Activated T-helper 2 cell treated with anti-CD3 and anti-CD28 coated beads, Interferon-gamma antibody, Interleukin-2, Interleukin-4, amounts not matched to agents 10 μg/mL and 5 μg/mL and 100 μg/mL, durations not matched to agents 14 hours and 24 hours and 36 hours (primary cell): ENCODE measurements at places on chromosomes 5 and 9.
A peak's percentile ranks its signal among the peaks of the same experiment; 100 is the strongest.

DNA sequence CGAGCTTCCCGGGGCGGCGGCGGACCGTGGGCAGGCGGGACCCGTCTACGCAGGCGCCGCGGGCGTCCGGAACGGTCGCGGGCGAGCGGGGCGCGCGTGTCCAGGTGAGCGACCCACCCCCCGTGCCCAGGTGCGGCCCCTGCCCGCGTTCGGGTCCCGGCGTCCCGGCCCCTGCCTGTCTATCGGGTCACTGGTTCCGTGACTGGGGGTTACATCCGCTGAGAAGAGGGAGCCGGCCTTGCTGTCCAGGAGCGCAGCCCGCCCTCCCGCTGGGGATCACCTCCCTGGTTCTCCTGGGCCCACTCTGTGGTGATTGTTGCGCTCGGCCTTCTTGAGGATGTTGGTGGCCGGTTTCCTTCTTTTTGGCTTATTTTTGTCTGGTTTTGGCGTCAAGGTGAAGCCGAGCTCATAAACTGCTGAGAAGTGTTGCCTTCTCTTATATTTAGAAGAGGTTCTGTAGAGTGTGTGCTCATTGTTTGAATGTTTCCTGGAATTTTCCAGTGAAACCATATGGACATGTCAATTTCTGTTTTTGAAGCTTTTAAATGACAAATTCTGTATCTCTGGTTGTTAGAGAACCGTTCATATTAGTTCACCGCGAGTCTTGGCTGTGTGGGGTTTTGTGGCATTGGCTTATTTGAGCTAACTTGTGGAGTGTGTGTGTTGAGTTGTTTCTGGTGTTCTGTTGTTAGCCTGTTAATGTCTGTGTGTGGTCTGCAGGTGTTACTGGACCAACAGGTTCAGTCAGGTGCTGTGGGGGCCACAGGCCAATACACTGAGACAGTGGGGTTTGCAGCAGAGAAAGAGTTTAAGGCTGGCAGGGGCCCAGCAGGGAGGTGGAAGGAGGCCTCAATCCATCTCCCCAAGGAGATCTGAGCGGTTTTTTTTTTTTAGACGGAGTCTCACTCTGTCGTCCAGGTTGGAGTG, 621 bp downstream of the CEP72 start:
- no peaks in the 10 kb centered on the region for H3K27me3 ChIP-seq
- peak overlapping the region; percentile 88 for H3K27ac ChIP-seq
- H3K36me3 ChIP-seq, result peaks cover 40% of the 10 kb centered on the region
- DNase-seq, result no peak
- H3K4me1 ChIP-seq, result peaks cover 34% of the 10 kb centered on the region

DNA sequence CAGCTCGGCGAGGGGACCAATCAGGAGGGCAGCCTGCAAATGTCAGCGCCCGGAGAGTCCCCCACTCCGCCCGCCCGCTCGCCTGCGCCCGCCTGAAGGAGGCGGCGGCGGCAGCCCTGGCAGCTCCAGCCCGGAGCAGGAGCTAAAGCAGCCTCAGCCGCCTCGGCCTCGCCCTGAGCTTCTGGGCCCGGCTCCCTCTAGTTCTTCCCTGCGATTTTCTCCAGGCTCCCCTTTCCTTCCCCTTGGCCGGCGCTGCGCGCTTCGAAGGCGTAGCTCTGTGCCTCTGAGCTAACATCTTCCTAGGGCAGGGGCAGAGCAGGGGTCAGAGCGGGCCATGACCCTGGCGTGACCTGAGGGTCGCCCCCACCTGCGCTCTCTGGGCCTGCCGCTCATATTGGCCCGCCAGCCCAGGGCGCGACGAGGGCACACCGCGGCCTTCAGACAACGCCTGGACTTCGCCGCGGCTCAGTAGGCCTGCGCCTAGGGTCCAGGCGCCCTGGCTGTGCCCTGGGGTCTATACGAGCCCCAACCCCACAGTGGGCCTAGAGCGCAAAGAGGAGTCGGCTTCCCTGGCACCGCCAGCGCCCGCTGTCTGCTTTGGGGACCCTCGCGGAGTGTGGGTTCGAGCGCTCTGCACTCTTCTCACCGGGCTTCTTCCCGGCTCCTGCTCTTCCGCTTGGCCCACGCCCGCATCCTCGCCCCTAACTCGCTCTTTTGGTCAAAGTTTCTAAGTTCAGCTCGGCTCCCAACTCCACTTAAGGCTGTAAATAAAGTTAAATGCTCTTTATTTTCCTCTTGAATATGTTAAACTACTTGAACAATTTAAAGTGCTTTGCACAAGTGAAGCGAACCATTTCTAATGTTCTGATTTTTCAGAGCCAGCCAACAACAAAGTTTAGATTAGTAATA, 504 bp upstream of the OTP start:
- peaks cover 73% of the 10 kb centered on the region for H3K27me3 ChIP-seq
- no peak overlapping the region for H3K4me3 ChIP-seq
- peaks cover 12% of the 10 kb centered on the region for H3K4me1 ChIP-seq
- H3K36me3 ChIP-seq, result peaks cover 5% of the 10 kb centered on the region
- DNase-seq, result no peak
- no peak overlapping the region for H3K27ac ChIP-seq

- DNase-seq, result no peak
- no peaks in the 10 kb centered on the region for H3K27me3 ChIP-seq
- no peaks in the 10 kb centered on the region for H3K36me3 ChIP-seq
- H3K4me1 ChIP-seq, result no peaks in the 10 kb centered on the region
Measured at GRCh38 chr5:137350791-137351190, 148.3 kb downstream of the SPOCK1 start.

- H3K36me3 ChIP-seq, result no peaks in the 10 kb centered on the region
- H3K4me1 ChIP-seq, result no peaks in the 10 kb centered on the region
- no peak overlapping the region for H3K4me3 ChIP-seq
- H3K27me3 ChIP-seq, result no peaks in the 10 kb centered on the region
- no peak for DNase-seq
Measured at GRCh38 chr9:104177003-104177611, 83.0 kb downstream of the SMC2 start.

DNA sequence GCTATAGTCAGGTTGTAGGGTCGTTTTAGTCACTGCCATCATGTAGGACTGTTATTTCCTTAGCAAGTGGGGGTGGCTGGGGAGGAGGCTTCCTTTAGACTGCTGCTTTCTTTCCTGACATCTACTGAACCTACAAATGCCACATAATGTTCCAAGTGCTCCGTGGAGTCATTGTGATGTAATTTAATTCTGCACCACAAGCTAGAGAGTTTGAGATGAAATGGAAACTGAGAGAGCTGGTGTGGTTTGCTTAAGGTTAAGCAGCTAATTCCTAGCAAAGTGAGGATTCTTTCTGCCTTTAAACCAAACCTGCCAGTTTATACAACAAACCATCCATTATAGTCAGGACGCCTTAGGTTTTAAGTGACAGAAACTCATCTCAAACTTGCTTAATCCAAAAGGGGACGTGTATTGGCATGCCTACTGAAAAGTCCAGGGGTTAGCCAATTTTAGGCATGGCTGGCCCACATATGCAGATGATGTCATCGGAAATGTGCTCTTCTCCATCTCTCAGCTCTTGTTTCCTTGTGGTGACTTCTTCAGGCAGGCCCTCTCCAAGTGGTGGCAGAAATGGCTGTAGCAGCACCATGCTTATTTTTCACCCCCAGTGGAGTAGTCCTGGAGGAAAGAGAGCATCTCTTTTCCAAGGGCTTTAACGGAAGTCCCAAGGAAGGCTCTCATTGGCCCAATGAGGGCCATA, 30.5 kb downstream of the ZNF618 start:
- no peaks in the 10 kb centered on the region for H3K4me1 ChIP-seq
- DNase-seq, result no peak
- H3K27me3 ChIP-seq, result peaks cover 12% of the 10 kb centered on the region
- H3K4me3 ChIP-seq, result no peak overlapping the region
- no peaks in the 10 kb centered on the region for H3K36me3 ChIP-seq

- no peak for DNase-seq
- H3K27ac ChIP-seq, result no peak overlapping the region
- H3K4me1 ChIP-seq, result no peaks in the 10 kb centered on the region
- H3K27me3 ChIP-seq, result peaks cover 11% of the 10 kb centered on the region
- H3K4me3 ChIP-seq, result no peak overlapping the region
Measured at GRCh38 chr5:102411-103043, 10.6 kb downstream of the PLEKHG4B start.

GRCh38 chr5:74040811-74041491, 415.0 kb downstream of the ARHGEF28 start:
- H3K4me1 ChIP-seq, result no peaks in the 10 kb centered on the region
- H3K4me3 ChIP-seq, result no peak overlapping the region

DNA sequence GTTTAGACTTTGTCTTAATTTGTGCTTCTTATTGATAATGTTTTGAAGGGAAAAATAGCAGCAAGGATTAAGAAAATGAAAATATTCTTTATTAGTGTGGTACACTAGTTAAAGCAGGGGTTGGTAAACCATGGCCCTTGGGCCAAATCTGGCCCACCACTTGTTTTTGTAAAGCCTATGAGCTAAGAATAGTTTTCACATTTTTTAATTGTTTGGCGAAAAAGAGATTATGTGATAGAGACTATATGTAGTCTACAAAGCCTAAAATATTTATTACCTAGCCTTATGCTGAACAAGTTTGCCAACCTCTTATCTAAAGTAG, 57.2 kb downstream of the KCNN2 start:
- H3K4me1 ChIP-seq, result no peaks in the 10 kb centered on the region
- no peaks in the 10 kb centered on the region for H3K27me3 ChIP-seq
- H3K36me3 ChIP-seq, result no peaks in the 10 kb centered on the region
- DNase-seq, result no peak

- H3K27me3 ChIP-seq, result peaks cover 8% of the 10 kb centered on the region
- no peaks in the 10 kb centered on the region for H3K4me1 ChIP-seq
- no peaks in the 10 kb centered on the region for H3K36me3 ChIP-seq
Measured at GRCh38 chr9:6214434-6214833, 1.2 kb upstream of the IL33 start.

DNA sequence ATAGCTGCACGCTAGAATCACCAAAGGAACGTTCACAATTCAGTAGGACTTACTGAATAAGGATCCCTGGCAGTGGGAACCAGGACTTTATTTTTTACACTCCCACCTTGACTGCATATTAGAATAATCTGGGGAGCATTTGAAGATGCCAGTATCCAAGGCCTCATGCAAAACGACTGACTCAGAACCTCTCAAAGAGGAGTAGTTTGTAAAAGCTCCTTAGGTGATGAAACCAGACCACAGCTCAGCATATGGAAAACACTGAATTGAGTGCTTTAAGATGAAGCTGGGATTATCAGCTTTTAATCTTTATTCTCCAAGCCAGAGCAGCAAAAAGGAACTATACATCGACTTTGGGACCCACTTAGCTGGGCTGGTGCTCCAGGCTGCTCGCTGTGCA, 288.3 kb downstream of the MLLT3 start:
- H3K36me3 ChIP-seq, result no peaks in the 10 kb centered on the region
- no peak overlapping the region for H3K27ac ChIP-seq
- peaks cover 6% of the 10 kb centered on the region for H3K27me3 ChIP-seq
- no peak overlapping the region for H3K4me3 ChIP-seq

DNA sequence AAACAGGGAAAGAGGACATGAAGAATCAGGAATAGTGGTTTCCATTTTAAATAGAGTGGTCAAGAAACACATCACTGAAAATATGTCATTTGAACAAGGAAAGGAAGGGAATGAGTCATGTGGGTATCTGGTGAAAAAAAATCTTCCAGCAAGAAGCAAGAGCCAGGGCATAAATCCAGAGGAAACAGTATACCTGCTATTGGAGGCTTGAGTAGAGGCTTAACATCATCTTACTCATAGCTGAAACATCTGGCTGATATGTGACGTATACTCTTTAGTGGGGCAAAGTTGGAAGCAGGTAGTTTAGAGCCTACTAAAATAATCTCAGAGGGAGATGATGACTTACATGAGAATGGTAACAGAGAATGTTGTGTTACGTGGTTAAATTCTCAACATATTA, 517.2 kb downstream of the CAAP1 start:
- H3K4me3 ChIP-seq, result no peak overlapping the region
- DNase-seq, result no peak
- H3K4me1 ChIP-seq, result no peaks in the 10 kb centered on the region
- no peaks in the 10 kb centered on the region for H3K36me3 ChIP-seq
- H3K27me3 ChIP-seq, result no peaks in the 10 kb centered on the region
- H3K27ac ChIP-seq, result no peak overlapping the region

GRCh38 chr5:140795259-140795641, 598 bp downstream of the PCDHA2 start:
- no peaks in the 10 kb centered on the region for H3K27me3 ChIP-seq
- H3K4me1 ChIP-seq, result no peaks in the 10 kb centered on the region
- H3K27ac ChIP-seq, result no peak overlapping the region
- H3K36me3 ChIP-seq, result no peaks in the 10 kb centered on the region
- H3K4me3 ChIP-seq, result no peak overlapping the region

GRCh38 chr5:142411656-142412425, 87.0 kb upstream of the SPRY4 start:
- no peaks in the 10 kb centered on the region for H3K4me1 ChIP-seq
- H3K27ac ChIP-seq, result no peak overlapping the region
- no peaks in the 10 kb centered on the region for H3K36me3 ChIP-seq
- peaks cover 3% of the 10 kb centered on the region for H3K27me3 ChIP-seq
- no peak for DNase-seq

DNA sequence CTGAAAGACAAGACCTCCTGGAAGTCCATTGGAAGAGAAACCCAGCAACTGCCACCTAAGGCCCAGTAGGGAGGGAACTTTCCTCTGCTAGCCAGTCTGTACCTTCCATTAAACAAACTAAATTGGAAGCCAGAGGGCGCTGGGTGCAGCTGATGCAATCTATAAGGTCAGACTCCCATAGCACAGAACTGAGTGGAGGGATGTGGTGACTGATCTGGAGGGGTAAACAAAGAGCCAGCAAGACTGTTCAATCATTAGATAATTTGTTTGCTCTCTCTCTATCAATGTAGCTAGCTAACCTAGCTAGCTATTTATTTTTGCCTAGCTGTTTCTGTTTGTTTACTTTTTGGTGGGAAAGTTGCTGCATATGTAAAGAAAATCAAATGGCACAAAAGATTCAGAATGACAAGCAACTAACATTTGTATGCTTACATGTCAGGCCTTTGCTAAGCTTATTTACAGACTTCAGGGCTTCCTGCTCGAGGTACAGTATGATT, 291.8 kb upstream of the DAB2 start:
- peaks cover 9% of the 10 kb centered on the region for H3K27me3 ChIP-seq
- no peak overlapping the region for H3K27ac ChIP-seq
- H3K36me3 ChIP-seq, result no peaks in the 10 kb centered on the region

- DNase-seq, result no peak
- H3K36me3 ChIP-seq, result no peaks in the 10 kb centered on the region
- H3K4me1 ChIP-seq, result no peaks in the 10 kb centered on the region
- no peak overlapping the region for H3K27ac ChIP-seq
- H3K27me3 ChIP-seq, result no peaks in the 10 kb centered on the region
Measured at GRCh38 chr9:121567500-121568342, 68.1 kb upstream of the GGTA1 start.

- no peaks in the 10 kb centered on the region for H3K27me3 ChIP-seq
- H3K27ac ChIP-seq, result no peak overlapping the region
- no peak overlapping the region for H3K4me3 ChIP-seq
- H3K36me3 ChIP-seq, result peaks cover 14% of the 10 kb centered on the region
- DNase-seq, result no peak
Measured at GRCh38 chr5:146291421-146292074, 47.1 kb upstream of the POU4F3 start.
